T-cell (primary cell): ENCODE measurements at places on chromosomes 11 and 22.

GRCh38 chr11:67776852-67777520 is 102.6 kb upstream of the ALDH3B2 start:
- no peak for DNase-seq
- no peaks in the 10 kb centered on the region for H3K4me1 ChIP-seq
- no peak overlapping the region for H3K27ac ChIP-seq

DNA sequence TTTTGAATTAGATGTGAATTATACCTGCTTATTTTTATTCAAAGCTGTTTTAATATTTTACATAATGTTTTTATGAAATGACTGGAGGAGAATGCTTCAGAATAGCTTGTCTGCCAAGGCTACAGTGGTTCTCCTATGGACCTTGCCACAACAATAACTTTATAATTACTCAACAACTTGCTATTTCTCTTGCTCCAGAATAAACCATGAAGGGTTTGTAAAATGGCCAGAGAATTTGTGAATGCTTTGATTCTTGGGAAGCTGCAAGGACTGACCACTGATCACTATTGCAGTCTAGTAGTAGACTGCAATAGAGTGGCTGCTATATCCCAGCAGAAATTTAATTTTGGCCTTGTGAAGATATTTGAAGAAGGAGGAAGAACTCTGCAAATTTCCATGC is 199.7 kb downstream of the FAT3 start:
- no peak overlapping the region for H3K4me3 ChIP-seq
- no peak for DNase-seq
- H3K27me3 ChIP-seq: no peaks in the 10 kb centered on the region
- H3K4me1 ChIP-seq: no peaks in the 10 kb centered on the region
- no peaks in the 10 kb centered on the region for H3K36me3 ChIP-seq

GRCh38 chr11:128624269-128625175 is 37.2 kb upstream of the ETS1 start:
- H3K4me1 ChIP-seq: peaks cover 86% of the 10 kb centered on the region
- peak overlapping the region; percentile 90 for H3K27ac ChIP-seq
- no peaks in the 10 kb centered on the region for H3K36me3 ChIP-seq

- no peaks in the 10 kb centered on the region for H3K36me3 ChIP-seq
- no peak overlapping the region for H3K27ac ChIP-seq
- H3K4me1 ChIP-seq: peaks cover 10% of the 10 kb centered on the region
- H3K4me3 ChIP-seq: no peak overlapping the region
- no peak for DNase-seq
- peaks cover 37% of the 10 kb centered on the region for H3K27me3 ChIP-seq
Measured at GRCh38 chr22:46031066-46031465, 54.1 kb upstream of the WNT7B start.

DNA sequence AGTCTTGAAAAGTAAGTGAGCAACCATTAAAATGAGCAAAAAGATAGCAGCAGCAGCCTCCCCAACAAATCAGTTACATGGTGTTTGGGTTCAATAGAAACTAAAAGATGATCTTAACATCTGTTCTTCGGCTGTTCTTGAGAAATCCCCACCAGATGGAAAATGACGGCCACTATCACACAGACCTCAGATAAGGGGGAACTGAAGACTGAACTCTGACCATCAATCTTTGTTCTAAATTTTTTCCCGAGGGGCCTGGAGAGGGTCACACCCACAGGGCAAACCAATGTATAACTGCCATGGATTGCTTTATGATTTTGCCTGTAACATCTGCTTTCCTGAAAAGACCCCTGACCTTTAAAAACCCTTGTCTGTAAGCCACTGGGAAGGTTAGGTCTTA is 624.8 kb upstream of the KIRREL3 start:
- no peak for DNase-seq
- H3K36me3 ChIP-seq: no peaks in the 10 kb centered on the region
- no peaks in the 10 kb centered on the region for H3K4me1 ChIP-seq
- H3K27ac ChIP-seq: no peak overlapping the region
- no peak overlapping the region for H3K4me3 ChIP-seq

- DNase-seq: no peak
- H3K27me3 ChIP-seq: peaks cover 22% of the 10 kb centered on the region
- no peak overlapping the region for H3K4me3 ChIP-seq
- H3K36me3 ChIP-seq: no peaks in the 10 kb centered on the region
Measured at GRCh38 chr11:125284245-125284850, 119.8 kb downstream of the PKNOX2 start.

- H3K4me1 ChIP-seq: no peaks in the 10 kb centered on the region
- no peak overlapping the region for H3K27ac ChIP-seq
- H3K27me3 ChIP-seq: peaks cover 13% of the 10 kb centered on the region
Measured at GRCh38 chr11:32225571-32226285, 134.9 kb downstream of the RCN1 start.

DNA sequence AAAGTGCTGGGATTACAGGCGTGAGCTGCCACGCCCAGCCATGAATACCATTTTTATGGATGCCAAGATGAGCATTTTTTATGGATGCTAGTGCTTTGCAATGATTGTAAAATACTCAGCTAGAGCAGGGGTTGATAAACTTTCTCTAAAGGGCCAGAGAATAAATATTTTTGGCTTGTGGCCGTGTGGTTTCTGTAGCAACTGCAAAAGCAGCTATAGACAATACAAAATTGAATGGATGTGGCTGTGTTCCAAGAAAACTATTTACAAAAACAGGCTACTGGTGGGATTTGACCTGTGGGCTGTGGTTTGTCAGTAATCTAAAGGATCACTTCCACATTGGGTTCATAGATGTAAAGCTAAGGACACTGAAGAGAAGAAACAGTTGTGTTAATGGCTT is 56.0 kb downstream of the COMMD9 start:
- DNase-seq: no peak
- H3K36me3 ChIP-seq: no peaks in the 10 kb centered on the region
- H3K27ac ChIP-seq: no peak overlapping the region
- H3K27me3 ChIP-seq: no peaks in the 10 kb centered on the region

GRCh38 chr11:69514771-69515170 is 33.3 kb downstream of the LINC01488 start:
- H3K4me1 ChIP-seq: no peaks in the 10 kb centered on the region
- no peaks in the 10 kb centered on the region for H3K36me3 ChIP-seq
- no peak overlapping the region for H3K27ac ChIP-seq
- no peaks in the 10 kb centered on the region for H3K27me3 ChIP-seq

GRCh38 chr11:131099746-131100145 is 183.5 kb upstream of the SNX19 start:
- no peak overlapping the region for H3K27ac ChIP-seq
- DNase-seq: no peak
- no peaks in the 10 kb centered on the region for H3K36me3 ChIP-seq
- no peaks in the 10 kb centered on the region for H3K27me3 ChIP-seq

DNA sequence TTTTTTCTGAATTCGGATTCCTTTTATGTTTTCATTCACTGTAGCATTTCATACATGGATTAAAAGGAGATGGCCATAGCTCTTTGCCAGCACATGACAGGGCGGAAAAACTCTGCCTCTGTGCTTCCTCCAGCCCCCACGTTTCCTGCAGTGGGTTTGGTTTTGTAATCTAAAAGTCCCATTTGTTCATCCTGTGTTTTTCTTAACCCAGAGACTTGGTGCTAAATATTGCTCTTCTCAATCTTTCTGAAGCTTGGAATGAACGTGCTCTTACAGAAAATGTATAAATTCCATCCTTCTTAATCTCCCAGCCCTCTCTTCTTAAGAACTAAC is 89.9 kb downstream of the PPP6R3 start:
- DNase-seq: no peak
- peaks cover 6% of the 10 kb centered on the region for H3K36me3 ChIP-seq

GRCh38 chr22:37972527-37972926 is 11.8 kb downstream of the SOX10 start:
- H3K27ac ChIP-seq: no peak overlapping the region
- H3K27me3 ChIP-seq: no peaks in the 10 kb centered on the region
- no peak for DNase-seq
- H3K36me3 ChIP-seq: peaks cover 19% of the 10 kb centered on the region

GRCh38 chr11:5004424-5005274 is 10.0 kb downstream of the OR51L1 start:
- H3K36me3 ChIP-seq: no peaks in the 10 kb centered on the region
- no peak overlapping the region for H3K4me3 ChIP-seq
- H3K27me3 ChIP-seq: peaks cover 2% of the 10 kb centered on the region
- H3K4me1 ChIP-seq: no peaks in the 10 kb centered on the region
- H3K27ac ChIP-seq: no peak overlapping the region
- DNase-seq: no peak

DNA sequence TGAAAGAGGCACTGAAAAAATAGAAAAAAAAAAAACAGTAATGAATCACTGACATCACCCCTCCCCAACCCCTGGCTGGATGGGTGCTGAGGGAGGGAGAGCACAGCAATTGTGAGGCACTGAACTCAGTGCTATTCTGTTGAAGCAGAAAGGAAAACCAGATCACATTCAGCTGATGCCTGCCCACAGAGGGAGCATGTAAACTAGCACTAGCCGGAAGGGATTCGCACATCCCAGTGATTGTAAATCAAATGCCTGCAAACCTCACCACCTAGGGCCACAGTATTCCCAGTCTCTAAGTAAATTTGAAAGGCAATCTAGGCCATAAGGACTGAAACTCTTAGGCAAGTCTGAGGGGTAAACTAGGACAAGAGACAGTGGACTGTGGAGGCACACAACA is 772.0 kb upstream of the CCDC179 start:
- DNase-seq: no peak
- no peak overlapping the region for H3K4me3 ChIP-seq
- H3K4me1 ChIP-seq: no peaks in the 10 kb centered on the region
- no peaks in the 10 kb centered on the region for H3K36me3 ChIP-seq
